NAMALWA (cell line): ENCODE measurements at places on chromosomes 16 and 17.
A peak's percentile ranks its signal among the peaks of the same experiment; 100 is the strongest.

DNA sequence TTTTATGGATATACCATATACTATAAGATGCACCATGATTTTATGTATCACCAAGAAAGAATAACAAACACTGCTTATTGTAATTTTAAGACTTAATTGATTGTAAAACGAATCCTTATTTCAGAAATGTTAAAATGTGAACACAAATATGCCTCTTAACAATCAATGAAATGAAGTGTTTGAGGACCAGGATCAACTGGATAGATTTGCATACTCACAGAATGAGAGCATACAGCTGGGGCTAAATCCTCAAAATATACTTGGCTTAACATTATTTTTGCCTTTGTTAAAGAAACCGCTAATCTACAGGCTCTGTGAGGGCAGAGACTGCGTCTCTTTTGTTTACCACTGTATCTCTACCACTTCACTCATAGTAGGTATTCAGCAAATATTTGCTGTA is 93.6 kb downstream of the SPACA3 start:
- no peak for DNase-seq

DNA sequence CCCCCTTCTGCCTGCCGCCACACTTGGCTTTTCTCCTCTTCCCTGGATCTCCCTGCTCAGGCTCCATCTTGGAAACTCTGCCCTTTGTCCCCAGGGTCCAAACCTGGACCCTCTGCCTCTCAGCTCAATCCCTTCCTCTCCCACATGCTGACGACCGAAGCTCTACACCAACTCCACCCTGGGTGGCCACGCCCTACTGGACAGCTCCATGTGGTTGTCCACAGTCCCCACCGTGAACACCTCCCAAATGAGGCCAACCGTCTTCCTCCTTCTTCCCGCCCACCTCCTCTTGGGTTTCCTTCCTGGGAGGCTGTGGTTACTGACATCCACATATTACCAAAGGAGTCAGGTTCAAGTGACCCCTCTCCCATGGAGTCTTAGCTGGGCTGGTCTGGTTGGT is 22.6 kb upstream of the MLKL start:
- no peak for DNase-seq

DNA sequence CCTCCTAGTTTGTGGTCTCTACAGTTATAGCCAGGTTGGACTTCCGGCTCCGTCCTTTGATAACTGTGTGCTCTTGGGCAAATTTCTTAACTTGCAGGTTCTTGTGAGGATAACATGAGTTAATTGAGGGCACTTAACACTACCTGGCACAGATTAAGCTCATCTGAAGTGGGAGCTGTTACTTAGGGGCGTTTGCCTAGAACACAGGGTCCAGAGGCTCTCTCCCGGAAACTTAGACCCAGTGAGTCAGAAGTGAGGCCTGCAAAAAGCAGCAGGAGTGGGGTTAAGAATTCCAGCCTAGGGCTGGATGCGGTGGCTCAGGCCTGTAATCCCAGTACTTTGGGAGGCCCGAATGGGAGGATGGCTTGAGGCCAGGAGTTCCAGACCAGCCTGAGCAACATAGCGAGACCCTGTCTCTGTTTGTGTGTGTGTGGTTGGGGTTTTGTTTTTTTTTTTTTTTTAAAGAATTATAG is 1.4 kb downstream of the MVP start:
- DNase-seq = no peak

- DNase-seq = peak; percentile 87
These were observed 88.4 kb upstream of the ATF7IP2 start for GRCh38 chr16:10297341-10298006.

DNA sequence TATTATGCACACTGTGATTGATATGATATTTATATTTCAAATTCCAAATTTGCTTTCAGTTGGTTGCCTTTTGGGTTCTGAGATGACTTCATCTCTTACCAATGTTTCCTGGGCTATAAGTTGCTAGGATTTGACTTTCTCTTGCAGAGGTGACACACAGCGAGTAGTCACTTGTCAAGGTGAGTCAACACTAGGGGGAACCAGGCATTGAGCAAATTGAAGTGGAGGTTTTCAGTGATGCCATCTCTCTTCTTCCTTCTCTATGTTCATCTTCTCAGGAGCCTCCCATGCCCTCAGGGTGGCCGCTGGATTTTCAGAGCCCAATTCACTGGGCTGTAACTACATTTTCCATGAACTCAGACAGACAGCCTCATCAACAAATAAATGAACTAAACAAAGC is 6.0 kb upstream of the CPD start:
- peak; percentile 17 for DNase-seq

GRCh38 chr16:58913456-58913855 is 179.3 kb upstream of the GOT2 start:
- DNase-seq = no peak

- no peak for DNase-seq
These were observed 11.0 kb upstream of the ZNHIT3 start for GRCh38 chr17:36475346-36475970.

GRCh38 chr16:79991969-79992368 is 391.4 kb upstream of the MAF start:
- DNase-seq = no peak

- no peak for DNase-seq
These were observed 279.9 kb downstream of the IRX3 start for GRCh38 chr16:54006693-54007092.

DNA sequence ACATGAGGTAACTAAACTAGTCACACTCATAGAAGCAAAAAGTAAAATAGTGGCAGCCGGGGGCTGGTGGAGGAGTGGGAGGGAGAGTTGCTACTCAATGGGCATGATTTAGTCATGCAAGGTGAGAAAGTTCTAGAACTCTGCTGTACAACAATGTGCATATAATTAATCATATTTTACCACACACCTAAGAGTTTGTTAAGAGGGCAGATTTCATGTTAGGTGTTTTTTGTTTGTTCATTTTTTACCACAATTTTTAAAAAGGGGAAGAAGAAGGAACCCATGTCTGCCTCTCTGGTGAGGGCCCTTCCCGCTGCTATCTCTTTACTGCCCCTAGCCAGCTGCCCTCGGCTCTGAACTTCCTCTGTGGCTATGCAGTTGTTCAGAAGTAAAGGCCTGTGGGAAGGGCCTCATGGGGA is 11.2 kb downstream of the CD300LB start:
- DNase-seq = no peak

DNA sequence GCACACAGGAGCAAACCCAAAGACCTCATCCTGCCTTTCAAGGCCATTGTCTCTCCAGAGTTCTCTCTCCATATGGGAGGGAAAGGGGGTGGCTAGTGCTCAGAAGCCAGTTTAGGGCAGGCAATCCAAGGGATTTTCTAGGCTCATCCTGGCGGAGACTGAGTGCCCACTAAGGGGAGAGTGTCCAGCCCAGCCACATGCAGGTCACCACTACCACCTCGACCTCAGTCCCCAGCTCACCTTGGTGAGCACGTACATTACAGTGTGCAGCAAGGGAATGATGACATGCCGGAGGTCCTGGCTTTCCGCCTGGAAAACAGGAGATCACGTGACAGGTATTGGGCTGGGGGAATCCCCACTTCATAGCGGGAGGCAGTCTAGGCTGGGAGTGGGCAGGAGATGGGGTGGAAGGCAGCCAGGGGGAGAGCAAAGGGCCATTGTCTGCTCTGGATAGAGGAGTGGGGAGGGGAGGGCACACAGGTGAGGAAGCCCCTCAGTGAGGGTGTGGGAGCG is 29.9 kb downstream of the PIK3R6 start:
- no peak for DNase-seq

DNA sequence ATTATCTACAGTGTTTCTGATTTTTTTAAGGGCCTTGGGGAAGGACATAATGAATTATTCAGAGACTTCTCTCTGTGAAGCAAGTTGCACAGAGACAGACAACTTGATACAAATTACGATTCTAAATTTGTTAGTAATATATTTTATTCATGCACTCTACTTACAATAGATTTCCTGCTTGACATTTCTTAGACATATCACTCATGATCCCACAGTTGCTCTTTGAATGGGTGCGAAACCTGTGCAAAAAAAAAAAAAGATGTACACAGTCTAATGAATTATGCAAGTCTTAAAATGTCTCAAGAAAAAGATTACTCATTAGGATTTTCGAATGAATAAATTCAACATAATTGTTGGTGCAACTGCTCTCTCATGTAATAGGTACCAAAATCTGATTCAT is 254.8 kb downstream of the PRKCA start:
- no peak for DNase-seq
